Heart right ventricle (tissue), 16 donors: ENCODE measurements at places on chromosomes 13 and 19. TPM values are rescaled to one million over a fixed set of nuclear protein-coding genes. Genes with fewer than 3 reads are reported as not detected.

DNA sequence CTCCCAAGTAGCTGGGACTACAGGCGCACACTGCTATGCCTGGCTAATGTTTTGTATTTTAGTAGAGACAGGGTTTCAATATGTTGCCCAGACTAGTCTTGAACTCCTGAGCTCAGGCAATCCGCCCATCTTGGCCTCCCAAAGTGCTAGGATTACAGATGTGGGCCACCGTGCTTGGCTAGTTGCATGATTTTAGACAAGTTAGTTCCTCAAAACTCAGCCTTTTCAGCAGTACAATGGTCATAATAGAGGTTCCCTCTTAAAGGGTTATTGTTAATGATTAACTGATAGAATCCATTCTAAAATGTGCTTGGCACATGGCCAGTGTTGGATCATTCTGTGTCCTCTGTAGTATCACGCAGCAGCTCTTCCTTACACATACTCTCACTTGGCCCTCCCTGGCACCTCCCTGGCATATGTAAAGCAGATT is 19.5 kb upstream of the IFT88 start:
- no peak for DNase-seq

- DNase-seq: no peak
Measured at GRCh38 chr13:37360556-37360955, 238.0 kb downstream of the POSTN start.

- DNase-seq: no peak
Measured at GRCh38 chr13:99214731-99215130, 14.1 kb downstream of the UBAC2 start.

- DNase-seq: peak; percentile 73
Measured at GRCh38 chr19:37594982-37595382, 306 bp downstream of the ZNF540 start.

Gene ZNF665
- 1.5 TPM for polyA plus RNA-seq
